HFF-Myc (cell line): ENCODE measurements at places on chromosomes 5 and 9.

- DNase-seq, result no peak
Measured at GRCh38 chr5:124355928-124356327, 390.5 kb downstream of the ZNF608 start.

DNA sequence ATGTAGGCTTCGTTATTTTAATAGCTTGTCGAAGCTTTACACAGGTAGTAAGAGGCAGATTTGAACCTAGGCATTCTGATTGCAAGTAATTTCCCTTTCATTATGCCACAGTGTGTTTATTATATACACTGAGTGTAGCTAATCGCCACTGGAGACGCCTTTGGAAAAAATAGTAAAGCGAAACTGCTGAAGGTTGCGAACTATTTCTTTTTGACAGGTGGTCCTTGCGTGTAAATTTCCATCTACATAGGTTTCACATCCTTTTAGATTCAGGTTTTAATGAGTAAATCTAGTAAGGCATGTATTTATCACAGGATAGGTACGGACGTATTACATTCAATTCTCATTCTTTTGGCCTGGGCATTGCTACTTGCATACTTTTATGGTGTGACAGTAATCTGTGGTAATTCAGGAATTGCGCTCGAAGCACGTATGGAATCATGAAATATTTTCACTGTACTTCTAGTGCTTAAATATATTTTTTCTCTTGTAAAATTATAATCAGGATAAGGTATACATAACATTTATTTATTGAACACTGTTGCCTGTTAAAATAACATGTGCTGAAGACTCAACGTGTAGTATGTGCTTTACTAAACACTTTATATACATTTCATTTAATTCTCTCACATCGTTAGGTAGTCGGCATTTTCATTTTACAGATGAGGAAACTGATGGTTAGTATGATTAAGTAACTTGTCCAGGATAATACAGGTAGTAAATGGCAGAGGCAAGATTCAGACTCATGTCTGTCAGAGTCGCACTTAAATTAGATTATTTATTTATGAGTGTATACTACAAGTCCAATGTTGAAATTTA is 1.8 kb downstream of the MARCHF6 start:
- no peak for DNase-seq

DNA sequence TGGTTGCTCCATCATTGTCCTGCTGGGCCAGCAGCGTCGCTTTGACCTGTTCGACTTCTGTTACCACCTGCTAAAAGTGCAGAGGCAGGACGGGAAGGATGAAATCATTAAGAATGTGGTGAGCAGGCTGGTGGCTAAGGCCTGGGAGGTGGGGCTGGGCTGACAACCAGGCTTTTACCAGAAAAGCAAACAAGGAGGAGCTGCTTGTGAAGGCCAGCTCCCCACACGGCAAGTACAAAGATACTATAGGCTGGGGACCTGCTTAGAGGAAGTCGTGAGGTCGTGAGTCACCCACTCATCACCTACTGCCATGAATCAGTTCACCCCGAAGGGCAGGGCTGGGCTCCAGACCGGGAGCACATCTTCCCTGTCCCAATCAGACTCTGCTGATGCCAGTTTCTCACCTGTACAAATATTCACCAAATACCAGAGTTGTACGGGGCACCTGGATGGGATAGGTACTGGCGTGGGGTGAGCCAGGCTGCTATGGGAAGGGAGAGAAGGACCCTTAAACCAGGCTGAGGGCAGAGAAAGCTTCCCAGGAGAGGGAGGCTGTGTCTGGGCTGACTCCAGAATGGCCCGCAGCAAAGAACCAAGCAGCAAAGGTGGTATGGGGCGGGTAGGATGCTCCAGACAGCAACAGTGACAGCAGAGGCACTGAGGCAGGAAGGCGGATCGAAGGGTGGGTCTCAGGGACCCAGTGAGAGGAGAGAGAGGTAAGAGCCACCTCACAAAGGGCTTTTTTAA is 69.3 kb upstream of the NIPAL4 start:
- peak; percentile 81 for DNase-seq

DNA sequence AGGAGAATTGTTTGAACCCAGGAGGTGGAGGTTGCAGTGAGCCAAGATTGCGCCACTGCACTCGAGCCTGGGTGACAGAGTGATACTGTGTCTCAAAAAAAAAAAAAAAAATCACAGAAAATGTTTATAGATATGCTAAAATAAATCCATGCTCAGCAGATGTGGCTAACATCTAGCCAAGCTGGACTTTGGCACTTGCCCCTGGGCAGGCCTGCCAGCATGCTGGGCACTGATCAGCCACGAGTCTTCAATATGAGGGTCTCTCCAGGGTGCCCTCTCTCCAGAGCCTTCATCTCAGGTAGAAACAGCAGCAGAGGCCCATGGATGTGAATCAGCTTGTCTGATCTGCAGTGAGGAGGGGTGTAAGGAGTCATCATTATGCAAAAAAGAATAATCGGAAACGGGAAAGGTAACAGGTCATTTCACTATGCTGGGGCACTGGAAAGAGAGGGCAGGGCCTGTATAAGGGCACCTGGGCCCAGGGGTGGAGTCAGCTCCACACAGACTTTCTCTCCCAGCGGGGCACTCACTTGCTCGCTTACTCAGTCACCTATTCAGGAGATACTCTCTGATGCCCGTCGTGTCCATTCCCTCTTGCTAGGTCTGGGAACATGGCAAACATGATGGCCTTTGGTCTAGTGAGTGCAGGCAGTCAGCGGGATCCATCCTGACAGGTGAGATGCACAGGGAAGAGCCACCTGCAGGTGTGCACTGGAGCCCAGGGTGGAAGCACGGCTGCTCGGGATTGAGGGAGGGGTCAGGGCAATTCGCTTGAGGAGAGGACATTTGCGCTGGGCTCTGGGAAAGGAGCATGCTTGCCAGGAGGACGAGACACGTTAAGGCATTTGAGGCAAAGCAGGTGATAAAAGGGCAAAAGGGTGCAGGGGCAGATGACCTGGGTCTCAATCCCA is 17.1 kb downstream of the RNF44 start:
- DNase-seq, result no peak

GRCh38 chr5:95519151-95519550 is 35.6 kb downstream of the SKIC3 start:
- no peak for DNase-seq

DNA sequence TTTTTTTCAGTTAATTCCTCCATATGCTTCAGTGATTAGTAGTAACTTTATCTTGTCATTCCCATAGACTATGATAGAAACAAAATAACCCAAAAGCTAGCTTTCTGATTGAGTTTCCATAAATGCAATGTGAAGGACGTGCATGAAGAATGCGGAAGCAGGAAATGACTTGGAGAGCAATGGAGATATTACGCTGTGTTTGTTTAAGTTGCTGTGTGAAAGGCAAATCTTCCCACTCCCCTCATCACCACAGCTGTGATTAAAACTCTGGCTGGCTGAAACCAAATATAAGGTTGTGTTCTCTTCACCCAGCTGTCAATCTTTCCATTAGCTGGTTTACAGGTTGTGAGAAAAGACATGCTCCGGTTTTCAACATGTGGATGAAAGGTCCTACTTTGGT is 83.9 kb downstream of the NR2F1-AS1 start:
- no peak for DNase-seq

- peak; percentile 44 for DNase-seq
Measured at GRCh38 chr9:120925535-120926396, 830 bp downstream of the TRAF1 start.

DNA sequence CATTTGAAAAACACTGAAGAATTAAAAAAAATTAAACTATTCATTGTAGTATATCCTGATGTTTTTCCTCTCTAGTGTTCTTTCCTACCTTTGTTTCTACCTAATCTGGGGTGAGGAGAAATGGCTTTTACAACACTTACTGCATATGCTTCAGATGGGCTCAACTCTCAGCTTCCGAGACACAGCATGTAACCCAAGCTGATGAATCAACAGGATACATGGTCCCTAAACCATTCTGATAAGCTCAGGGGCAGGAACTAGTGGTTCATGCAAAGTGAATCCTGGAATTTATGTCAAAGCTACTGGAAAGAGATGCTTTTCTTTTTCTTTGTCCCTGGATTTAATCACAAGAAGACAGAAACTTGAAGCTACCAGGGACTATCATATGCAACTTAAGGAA is 672.5 kb upstream of the RORB start:
- no peak for DNase-seq

DNA sequence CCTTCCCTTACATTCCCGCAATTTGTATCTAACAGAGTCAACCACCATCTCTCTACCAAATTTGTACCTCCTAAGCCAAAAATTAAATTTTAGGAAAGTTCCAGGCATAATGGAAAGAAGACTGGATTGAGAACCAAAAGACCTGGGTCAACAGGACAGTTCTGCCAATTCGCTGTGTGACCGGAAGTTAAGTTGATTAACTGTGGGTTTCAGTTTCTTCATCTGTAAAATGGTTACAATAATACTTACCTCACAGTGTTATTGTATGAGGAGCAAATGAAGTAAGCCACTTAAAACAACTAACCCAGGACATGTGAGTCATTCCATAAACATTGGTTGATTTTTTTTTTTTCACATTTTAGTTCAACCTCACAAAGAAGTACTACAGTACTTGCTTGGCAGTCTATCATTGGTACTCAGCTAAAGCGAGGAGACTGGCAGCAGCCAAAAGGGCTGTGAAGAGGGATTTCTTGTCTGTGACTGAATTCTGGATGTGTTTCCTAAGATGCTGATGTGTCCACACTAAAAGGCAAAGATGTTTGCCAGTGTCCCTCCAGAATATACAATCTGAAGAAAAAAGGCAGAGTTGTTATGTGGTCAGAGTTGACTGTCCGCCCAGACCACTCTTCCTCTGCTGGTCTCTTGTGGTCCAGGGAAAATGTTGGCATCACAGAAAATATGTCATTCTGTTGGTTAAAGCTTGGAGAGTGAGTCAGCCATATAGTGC is 198.6 kb downstream of the TLE1 start:
- no peak for DNase-seq

DNA sequence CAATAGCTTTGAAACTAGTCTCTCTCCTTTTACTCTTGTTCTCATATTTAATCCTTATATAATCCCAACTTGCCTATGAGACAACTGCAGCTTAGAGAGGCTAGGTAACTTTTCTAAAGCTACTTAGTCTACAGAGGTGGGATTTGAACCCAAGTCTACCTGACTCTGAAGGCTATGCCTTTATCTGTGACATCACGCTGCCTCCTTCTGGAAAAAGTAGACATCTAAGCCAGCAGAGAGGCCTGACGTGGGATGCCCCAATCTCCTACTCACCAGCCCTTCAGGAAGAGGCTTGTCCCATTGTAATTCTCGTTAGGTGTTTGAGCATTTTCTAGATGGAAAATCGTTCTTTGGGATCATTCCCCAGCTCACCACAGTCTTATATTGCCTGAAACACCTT is 167.5 kb downstream of the HSPA4 start:
- DNase-seq, result no peak

- no peak for DNase-seq
Measured at GRCh38 chr5:176621661-176622079, 8.7 kb downstream of the SNCB start.
